ENCODE measurements at places on chromosomes 1 and 21.
A peak's percentile ranks its signal among the peaks of the same experiment; 100 is the strongest.

- no peak for DNase-seq
Measured at GRCh38 chr1:63892632-63893395, 119.0 kb downstream of the ROR1 start.

GRCh38 chr1:8164670-8165069 lies 138.6 kb upstream of the ERRFI1 start:
- DNase-seq: no peak

DNA sequence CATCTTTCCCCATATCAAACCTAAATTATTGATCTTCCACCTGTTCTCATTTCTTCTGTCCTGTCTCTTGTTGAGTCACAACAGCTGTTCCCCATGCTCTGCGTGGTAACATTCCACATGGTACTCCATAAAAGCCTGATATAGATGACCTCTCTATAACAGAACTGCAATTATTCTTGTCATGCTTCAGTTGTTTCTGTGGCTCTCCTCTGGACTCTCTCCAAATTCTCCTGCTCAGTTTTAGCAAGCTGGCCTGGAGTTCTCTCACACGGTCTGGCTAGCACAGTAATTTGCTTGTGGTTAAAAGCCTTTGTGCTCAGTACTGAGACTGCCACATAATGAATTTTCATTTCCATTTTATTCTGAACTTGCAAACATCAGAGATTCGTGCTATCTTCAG lies 10.6 kb upstream of the LRRC39 start:
- DNase-seq: no peak

DNA sequence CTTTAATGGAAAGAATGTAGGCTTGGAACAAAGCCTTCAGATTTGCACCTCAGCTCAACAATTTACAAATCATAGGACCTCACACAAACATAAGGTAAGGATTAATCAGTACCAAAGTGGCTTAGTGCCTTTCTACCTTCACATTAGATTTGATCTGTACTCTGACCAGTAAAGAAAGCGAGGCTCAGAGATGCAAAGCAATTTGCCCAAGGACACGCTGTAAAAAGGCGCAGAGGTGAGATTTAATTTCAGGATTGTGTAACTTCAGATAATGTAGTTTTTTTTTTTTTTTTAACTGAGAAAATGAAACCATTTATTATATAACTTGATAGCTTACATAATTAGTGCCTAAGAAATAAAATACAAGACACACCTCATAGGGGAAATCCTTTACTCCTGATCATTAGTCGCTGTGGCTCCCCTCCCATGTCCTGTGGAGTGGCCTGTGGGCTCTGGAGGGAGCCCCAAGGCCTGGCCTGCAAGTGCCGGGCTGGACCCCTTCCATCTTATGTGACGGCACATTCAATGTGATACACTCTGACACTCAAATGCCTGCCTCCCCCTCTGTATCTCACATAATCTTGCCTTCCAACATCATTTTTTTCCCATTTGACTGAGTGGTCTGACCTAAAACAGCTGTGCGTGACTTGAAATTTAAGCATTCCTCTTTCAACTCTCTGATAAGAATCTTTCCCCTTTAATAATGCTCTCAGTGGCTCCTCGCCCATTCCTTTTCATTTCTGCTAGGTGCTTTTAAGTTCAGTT lies 426.5 kb upstream of the DAB1 start:
- DNase-seq: no peak

DNA sequence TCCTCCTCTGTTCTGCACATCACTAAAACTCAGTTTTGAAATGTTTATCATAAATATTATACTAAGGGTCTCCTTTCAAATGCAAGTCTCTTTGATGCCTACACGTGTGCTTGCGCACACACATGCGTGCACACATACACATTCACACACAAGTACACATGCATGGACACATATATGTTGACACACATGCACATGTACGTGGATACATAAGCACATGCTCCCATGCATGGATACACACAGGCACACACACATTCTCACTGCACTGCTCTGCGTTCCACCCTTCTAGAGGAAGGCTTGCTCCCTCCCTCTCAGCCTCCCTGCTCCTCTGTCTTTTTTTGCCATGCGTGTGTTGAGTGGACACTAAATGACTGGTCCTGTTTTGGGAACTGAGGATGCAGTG lies 162.7 kb downstream of the PCP4 start:
- no peak for DNase-seq

GRCh38 chr1:109089242-109090015 lies 1.1 kb upstream of the TMEM167B start:
- peak; percentile 61 for DNase-seq

DNA sequence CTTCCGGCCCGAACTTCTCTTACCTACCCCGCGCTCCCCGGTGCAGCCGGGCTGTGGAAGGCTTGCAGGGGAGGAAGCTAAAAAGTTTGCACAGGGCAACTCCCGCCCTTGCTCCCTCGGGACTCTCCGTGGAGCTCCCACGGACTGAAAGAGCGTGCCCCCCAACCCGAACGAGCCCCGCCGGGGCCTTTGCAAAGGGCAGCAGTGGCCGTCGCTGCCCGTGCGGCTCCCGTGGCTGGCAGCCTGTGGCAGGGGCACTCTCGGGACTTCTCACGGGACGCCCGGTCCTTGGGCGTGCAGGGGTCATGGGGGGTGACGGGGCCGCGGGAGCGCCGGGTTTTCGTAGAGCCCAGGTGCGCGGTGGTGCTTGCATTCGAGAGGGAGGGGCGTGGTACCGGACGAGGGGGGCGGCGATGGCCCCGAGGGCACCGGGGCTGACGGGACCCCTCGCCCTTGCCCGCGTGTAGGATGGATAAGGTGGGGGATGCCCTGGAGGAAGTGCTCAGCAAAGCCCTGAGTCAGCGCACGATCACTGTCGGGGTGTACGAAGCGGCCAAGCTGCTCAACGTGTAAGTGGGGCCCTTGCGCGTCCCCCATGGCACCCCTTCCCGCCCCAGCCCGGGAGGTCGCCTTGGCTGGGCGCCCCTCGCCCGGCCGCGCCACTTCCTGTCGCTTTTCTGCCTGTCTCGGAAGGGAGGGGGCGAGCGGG lies 711 bp downstream of the GADD45A start:
- DNase-seq: peak; percentile 67
